ENCODE measurements at places on chromosomes 11 and 22. TPM values are rescaled to one million over a fixed set of nuclear protein-coding genes. Genes with fewer than 3 reads are reported as not detected.

- H3K27me3 ChIP-seq: no peaks in the 10 kb centered on the region
- peaks cover 41% of the 10 kb centered on the region for H3K36me3 ChIP-seq
- H3K4me1 ChIP-seq: peaks cover 16% of the 10 kb centered on the region
- H3K27ac ChIP-seq: no peak overlapping the region
Observed at GRCh38 chr11:35223991-35224390, 85.0 kb downstream of the CD44 start.

ELP4 gene
- polyA plus RNA-seq: 16.7 TPM

DNA sequence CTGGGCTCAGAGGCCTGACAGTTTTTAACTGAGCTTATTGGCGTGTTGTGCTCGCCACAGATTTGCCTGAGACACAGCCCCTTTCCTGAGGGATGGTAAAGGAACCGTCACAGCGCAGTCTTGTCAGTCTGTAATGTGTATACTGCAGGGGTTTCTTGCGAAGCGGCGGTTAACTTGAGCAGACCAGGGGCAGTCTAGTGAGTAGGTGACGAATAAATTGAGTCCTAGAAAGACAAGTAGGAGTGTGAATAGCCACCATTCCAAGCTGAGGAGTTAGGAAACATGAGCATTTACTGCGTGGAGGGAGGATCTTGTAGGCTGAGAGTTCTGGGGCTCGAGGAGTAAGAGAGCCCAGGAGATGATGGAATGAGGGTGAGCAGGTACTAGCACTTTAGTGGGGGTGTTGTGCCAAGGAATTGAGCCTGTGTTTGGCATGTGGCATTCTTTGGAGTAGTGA lies 1.4 kb downstream of the MED15 start:
- peak overlapping the region; percentile 99 for H3K27ac ChIP-seq
- peak overlapping the region; percentile 98 for H3K4me3 ChIP-seq

CCDC117 gene
- polyA plus RNA-seq: 30.0 TPM

DNA sequence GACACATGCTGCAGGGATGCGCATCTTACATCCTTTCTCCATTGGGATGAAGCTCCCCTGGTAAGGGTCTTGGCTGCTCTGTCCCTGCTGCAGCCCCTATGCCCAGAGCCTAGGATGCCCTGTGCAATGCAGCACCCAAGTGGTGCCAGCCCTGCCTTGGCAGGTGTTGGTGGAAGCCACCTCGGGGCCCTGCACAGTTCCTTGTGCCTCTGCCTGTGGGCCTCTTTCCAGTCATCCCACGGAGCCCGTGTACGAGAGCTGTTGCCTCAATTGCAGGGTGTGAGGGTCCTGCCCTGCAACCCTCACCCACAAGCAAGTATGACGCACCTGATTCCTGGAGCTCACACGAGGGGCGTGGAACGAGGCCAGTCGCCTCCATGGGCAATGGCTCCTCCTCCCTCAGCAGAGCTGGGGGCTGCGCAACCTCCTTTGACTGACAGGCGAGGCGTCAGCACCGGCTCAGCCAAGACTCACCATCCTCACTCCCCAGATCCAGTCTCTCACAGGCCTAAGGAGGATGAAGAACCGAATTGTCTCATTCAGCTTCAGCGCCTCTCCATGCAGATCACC lies 719.6 kb downstream of the BRD1 start:
- H3K36me3 ChIP-seq: no peaks in the 10 kb centered on the region
- no peak for DNase-seq
- H3K27me3 ChIP-seq: peaks cover under 1% of the 10 kb centered on the region
- no peaks in the 10 kb centered on the region for H3K4me1 ChIP-seq

GRCh38 chr11:30504468-30504867 lies 81.7 kb downstream of the MPPED2 start:
- no peaks in the 10 kb centered on the region for H3K36me3 ChIP-seq
- no peaks in the 10 kb centered on the region for H3K4me1 ChIP-seq
- H3K27me3 ChIP-seq: no peaks in the 10 kb centered on the region
- H3K4me3 ChIP-seq: no peak overlapping the region
- DNase-seq: no peak

- no peak overlapping the region for H3K4me3 ChIP-seq
- H3K27me3 ChIP-seq: no peaks in the 10 kb centered on the region
- DNase-seq: no peak
Observed at GRCh38 chr11:114683007-114683406, 4.7 kb downstream of the NXPE2 start.

DNA sequence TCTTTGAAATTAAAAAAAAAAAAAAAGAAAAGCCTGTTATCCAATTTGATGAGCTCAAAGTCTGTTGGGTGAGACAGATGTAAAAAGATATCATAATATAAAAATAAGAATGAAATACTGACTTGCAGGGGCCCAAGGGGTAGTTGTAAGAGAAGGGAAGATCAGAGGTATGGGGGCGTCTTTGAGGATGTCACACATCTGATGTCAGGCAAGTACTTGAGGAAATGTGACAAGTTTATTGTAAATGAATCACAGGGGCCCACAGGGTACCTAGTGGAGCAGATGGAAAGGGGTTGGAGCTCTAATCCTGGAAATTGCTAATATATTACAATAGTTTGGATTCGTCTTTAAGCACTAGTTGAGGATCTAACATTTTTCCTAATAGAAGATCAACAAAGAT lies 131.6 kb downstream of the MAML2 start:
- peaks cover 66% of the 10 kb centered on the region for H3K4me1 ChIP-seq
- no peak for DNase-seq
- peak overlapping the region; percentile 59 for H3K4me3 ChIP-seq
- no peaks in the 10 kb centered on the region for H3K27me3 ChIP-seq
- H3K27ac ChIP-seq: peak overlapping the region; percentile 94
- H3K36me3 ChIP-seq: no peaks in the 10 kb centered on the region

ADAMTS8 gene
- polyA plus RNA-seq: not detected

DNA sequence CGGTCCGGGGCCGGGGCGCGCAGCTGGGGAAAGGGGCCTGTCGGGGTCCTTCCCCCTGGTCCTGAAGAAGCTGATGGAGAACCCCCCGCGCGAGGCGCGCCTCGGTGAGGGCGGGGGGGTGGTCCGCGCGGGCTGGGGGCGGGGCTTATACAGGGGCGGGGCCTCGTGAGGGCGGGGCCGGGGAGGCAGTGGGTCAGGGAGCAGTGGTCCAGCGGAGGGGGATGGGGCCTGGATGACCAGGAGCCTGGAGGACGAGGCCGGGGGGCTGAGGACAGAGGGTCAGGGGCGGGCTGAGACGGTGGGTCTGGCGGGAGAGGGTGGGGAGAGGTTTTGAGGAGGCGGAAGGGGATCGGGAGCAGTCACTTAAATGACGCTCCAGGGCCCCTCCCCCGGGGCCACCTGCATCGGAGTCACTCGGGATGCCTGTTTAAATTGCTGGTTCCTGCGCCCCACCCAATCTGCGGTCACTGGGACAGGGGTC lies 396 bp downstream of the TEF start:
- peak overlapping the region; percentile 94 for H3K27ac ChIP-seq
- H3K36me3 ChIP-seq: no peaks in the 10 kb centered on the region
- no peaks in the 10 kb centered on the region for H3K27me3 ChIP-seq

- no peak overlapping the region for H3K27ac ChIP-seq
- peak overlapping the region; percentile 87 for H3K4me3 ChIP-seq
- DNase-seq: no peak
- peaks cover 5% of the 10 kb centered on the region for H3K36me3 ChIP-seq
- H3K27me3 ChIP-seq: peaks cover 76% of the 10 kb centered on the region
Observed at GRCh38 chr11:124717786-124718651, 21.7 kb upstream of the NRGN start.

DNA sequence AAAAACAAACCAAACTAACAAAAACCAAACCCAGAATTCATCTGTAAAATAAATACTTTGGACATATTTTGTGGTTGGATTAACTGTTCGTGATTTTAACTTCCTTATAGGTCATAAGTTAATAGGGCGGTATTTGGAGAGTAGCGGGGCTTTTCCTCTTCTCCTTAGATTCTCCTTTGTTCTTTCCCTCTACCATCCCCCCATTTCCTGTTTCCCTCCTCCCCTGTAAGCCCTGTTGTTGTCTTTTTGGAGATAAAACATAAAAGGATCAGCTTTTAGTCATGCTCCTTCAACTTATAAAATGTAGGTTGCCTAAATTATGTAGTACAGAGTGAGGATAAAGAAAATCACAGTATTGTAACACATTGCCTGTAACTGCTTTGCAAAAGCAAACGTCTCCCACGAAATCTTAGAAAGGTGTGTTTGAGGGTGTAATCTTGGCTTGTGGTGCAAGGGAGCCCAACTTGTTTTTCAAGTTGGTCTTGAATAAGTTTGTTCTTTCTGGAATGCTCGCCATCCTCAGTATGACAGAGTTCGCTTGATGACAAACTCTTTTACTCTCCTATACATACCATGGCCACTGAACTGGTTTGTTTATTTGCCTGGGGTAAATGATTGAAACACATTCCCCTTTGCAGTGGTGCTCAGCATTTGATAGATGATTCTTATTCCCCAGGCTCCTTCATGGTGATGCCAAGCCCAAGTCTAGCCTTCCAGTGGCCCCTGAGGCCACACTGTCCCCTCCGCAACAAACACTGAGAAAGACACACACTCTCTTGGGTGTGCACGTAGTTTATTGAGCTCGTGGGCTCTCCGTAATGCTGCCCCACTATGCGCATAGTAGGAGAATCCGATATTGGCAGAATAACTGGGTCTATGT lies 49.4 kb downstream of the TEAD1 start:
- no peak overlapping the region for H3K4me3 ChIP-seq
- no peaks in the 10 kb centered on the region for H3K4me1 ChIP-seq
- H3K36me3 ChIP-seq: no peaks in the 10 kb centered on the region
- peaks cover 38% of the 10 kb centered on the region for H3K27me3 ChIP-seq
- H3K27ac ChIP-seq: peak overlapping the region; percentile 12
- DNase-seq: no peak

DNA sequence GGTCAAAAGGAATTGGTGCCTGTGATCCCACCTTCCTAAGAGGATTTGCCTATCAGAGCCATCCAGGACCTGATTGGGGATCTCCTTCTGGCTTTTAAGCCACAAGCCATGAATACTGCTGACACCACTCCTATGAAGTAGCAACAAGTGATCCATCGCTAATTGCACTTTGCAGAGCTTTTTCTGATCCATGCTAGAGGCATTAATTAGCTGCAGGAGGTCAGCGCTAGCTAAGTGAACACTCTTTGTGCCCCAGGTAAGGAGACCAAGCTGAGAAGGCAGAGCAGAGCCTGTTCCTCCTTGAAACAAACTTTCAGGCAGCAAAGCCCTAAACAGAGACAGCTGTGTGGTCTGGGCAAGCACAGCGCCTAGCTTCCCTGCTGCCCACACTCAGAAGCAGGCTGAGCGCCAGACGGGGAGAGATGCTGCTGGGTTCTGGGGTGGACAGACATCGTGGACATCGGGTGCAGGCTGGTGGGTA lies 122.2 kb downstream of the ABTB2 start:
- peaks cover 33% of the 10 kb centered on the region for H3K4me1 ChIP-seq
- no peak for DNase-seq
- no peak overlapping the region for H3K27ac ChIP-seq
- no peaks in the 10 kb centered on the region for H3K27me3 ChIP-seq
- H3K36me3 ChIP-seq: no peaks in the 10 kb centered on the region
- no peak overlapping the region for H3K4me3 ChIP-seq

DNA sequence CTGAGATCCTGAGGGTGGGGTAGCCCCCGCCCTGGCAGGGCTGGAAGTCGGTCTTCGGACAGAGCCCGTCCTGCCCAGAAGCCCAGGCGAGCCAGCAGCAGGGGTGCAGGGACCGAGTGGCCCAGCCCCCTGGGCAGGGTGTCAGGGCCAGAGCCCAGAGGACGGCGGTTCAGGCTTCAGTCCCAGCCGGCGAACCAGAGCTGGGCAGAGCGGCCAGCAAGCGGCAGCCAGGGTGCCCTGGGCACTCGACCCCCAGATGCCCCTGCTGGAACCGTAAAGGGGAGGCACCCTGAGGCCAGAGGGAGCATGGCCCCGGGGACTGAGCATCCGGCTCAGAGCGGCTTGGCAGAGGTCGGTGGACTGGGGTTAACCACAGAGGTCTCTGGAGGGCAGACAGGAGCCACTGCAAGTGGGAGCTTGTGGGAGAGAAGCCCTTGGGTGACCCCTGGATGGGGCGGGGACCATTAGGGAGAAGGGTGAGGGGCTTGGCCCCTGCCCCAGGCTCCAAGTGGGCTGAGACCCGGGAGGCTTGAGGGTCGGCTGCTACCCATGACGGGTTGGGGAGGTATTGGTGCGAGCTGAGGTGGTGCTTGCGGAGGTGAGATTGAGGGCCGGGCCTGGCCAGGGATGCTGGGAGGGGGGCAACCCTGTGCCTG lies 15.9 kb downstream of the LSP1 start:
- no peak for DNase-seq
- H3K36me3 ChIP-seq: peaks cover 8% of the 10 kb centered on the region
- no peaks in the 10 kb centered on the region for H3K27me3 ChIP-seq
- H3K4me1 ChIP-seq: peaks cover 83% of the 10 kb centered on the region
- H3K27ac ChIP-seq: peak overlapping the region; percentile 57
- H3K4me3 ChIP-seq: no peak overlapping the region

DNAJB7 gene
- not detected for polyA plus RNA-seq

USP47 gene
- 28.5 TPM for polyA plus RNA-seq

GRCh38 chr11:44382656-44383240 lies 72.8 kb upstream of the ALX4 start:
- peaks cover 63% of the 10 kb centered on the region for H3K27me3 ChIP-seq
- no peak overlapping the region for H3K4me3 ChIP-seq
- no peak overlapping the region for H3K27ac ChIP-seq
- H3K4me1 ChIP-seq: no peaks in the 10 kb centered on the region
- no peaks in the 10 kb centered on the region for H3K36me3 ChIP-seq

GRCh38 chr22:31086703-31087330 lies 5.7 kb downstream of the SMTN start:
- peaks cover 27% of the 10 kb centered on the region for H3K4me1 ChIP-seq
- no peaks in the 10 kb centered on the region for H3K27me3 ChIP-seq
- no peak for DNase-seq
- no peak overlapping the region for H3K4me3 ChIP-seq

GRCh38 chr11:17526931-17527627 lies 17.1 kb downstream of the USH1C start:
- H3K4me3 ChIP-seq: no peak overlapping the region
- H3K27ac ChIP-seq: no peak overlapping the region
- peaks cover 25% of the 10 kb centered on the region for H3K27me3 ChIP-seq

DNA sequence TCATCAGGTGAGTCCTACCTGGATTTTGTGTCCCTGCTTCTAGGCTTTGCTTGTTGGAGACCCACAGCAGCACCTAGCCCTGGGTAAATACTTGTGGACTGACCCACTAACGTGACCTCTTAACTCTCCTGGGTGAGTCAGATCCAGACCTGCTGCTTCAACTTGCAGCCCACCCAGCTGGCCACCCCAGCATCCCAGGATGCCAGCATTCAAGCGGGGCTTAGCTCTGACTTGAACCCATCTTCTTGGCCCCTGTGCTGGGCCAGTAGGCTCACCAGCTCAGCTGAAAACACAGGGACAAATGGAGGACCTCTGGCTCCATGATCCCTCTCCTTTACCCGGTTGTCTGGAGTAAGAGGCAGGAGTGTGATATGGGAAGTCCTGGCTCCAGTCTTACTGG lies 33.5 kb downstream of the PARVG start:
- H3K36me3 ChIP-seq: no peaks in the 10 kb centered on the region
- H3K4me3 ChIP-seq: no peak overlapping the region
- H3K27me3 ChIP-seq: no peaks in the 10 kb centered on the region

ANO5 gene
- polyA plus RNA-seq: not detected

DNA sequence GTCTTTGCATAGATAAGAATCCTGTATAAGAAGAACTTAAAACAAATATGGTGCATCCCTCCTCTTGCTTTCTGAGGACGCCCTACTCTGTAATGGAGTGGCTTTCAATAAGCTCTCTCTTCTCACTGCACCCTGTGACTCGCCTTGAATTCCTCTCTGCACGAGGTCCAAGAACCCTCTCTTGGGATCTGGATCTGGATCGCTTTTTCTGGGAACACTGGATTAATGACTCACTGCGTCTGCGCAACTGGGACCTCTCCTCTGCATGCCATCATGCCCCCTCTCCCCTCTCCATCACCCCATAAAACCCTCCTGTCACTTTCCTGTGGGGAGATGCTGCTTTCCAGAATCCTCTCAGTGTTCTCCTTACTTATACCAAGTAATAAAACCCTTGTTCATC lies 15.1 kb upstream of the CABP2 start:
- H3K36me3 ChIP-seq: peaks cover 12% of the 10 kb centered on the region
- DNase-seq: no peak
- H3K4me1 ChIP-seq: peaks cover 4% of the 10 kb centered on the region
- H3K27ac ChIP-seq: no peak overlapping the region

All from naive B cell (primary cell).